Stimulated activated CD8-positive, alpha-beta memory T cell treated with anti-CD3 and anti-CD28 coated beads, Interleukin-15, amount 100 ng/mL, for 4 hours (primary cell): ENCODE measurements at places on chromosomes 7 and 10.

DNA sequence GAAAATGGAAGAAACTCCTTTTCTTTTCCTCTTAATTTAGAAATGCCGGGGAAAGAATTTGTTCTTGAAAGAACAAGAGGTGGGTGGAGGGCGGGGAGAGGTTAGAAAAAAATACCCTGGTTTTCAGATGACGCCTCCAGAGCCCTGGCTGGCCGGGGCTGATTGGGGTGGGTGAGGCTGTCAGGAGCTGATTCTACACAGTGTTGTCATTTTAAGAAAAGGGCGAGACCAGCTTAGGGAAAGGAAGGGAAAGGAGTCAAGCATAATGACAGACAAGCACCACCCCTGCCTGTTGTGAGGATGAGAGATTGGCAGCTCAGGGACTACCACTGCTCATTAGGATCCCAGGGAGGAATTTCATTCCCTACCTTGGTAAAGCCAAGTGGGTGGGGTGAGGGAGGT lies 9.9 kb upstream of the FAM180A start:
- DNase-seq: no peak

DNA sequence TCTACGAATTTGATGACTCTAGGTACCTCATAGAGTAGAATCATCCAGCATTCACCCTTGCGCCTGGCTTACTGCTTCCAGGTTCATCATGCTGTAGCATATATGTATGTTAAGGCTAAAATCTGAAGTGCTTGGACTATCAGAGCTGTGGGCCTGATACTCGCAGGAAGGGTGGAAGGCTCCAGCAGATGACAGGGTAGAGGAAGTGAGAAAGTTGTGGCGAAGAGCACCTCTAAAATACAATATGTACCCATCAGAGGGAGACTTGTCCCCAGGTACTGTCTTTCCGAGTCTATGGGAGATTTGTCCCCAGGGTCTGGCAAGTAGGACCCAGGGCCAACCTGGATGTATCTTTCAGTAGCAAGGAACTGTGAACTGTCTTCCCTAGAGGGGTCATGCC lies 48.1 kb upstream of the PLEKHA1 start:
- DNase-seq: no peak

DNA sequence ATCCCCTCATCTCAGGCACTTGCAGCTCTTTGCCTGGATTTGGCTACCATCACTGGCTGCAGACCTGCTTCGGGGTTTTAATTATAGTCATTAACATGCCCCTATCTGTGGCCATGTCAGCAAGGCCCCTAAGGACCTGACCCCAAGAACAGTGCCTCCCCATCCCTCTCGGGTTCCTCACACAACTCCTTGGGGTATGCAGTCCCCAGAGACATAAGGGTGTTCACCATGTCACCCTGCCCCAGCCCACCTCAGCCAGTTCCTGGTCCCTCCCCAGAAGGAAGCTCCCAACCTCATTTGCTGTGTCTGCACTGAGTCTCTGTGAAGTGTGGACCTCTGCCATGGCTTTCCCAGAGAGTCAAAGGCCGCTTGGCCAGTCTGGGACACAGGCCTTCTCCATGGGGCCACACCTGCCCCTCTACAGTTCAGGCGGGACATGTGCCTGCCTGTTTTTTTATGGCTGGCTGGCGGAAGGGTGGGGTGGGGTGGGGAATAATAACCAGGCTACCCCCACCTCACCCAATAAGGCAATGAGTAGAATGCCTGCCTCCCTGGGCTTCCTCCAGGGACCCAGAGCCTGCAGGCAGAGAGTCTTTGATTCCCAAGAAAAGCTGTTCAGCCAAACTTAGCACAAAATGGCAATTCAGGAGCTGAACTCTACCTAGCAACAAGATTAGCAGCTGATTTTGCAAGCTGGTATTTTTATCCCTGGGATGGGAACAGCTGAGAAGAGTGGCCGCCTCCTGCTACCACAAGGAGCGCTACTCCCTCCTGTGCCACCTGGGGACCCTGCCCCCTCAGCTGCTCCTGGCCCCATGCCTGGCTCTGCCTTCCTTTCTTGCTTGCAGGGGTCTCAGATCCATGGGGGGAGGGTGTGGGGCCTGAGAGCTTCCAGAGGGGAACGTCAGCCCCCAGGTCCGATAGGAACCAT lies 23.7 kb upstream of the CAMK2B start:
- DNase-seq: no peak

- DNase-seq: no peak
Observed at GRCh38 chr10:121668314-121669027, 70.2 kb upstream of the FGFR2 start.

DNA sequence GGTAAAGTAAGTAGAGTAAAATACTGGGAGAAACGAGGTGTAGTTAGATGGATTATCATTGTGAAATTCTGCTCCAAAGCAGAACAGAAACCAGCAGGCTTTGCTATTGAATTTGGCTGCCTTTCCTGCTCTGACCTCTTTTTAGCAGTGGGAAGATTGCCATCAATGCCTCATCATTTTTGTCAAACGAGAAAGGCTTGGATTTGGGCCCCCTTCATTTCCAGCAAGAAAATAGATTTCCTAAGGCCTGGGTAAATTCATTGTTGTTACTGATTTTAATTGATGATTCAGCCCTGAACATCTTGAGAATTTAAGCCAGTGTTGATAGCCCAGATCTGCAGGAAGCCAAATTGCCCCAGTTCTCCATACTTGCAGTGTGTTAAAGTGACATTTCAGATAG lies 35.2 kb upstream of the ASAH2 start:
- DNase-seq: no peak

GRCh38 chr7:35727571-35727970 lies 32.6 kb upstream of the HERPUD2 start:
- DNase-seq: peak; percentile 7

DNA sequence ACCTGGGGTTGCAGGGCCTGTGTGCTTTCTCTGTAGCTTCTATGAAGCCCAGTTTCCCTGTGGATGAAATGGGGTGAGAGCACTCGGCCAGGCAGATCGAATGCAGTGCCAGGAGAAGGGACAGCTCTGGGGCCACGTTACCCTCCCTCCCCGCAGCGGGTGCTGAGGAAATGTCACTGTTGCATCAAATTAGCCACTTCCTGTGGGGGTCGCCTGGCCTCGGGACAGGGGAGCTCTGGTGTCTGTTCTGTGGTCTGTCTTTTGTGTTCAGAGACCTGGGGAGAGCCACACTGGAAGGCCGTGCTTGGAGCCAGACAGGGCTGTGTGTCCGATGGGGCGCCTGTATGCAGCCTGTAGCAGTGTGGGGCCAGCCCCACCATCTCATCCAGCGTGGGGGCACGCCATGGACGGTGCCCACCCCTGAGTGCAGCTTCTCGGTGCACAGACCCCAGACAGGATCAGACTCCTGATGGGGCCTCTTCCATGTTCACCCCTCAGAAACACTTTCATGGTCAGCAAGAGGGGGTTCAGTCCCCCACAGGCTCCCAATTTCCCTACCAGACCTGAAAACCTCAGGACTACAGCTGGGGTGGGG lies 13.6 kb downstream of the TTYH3 start:
- no peak for DNase-seq

GRCh38 chr10:3217301-3217700 lies 44.7 kb upstream of the PITRM1 start:
- no peak for DNase-seq
